ENCODE measurements at places on chromosomes 3 and 15.

DNA sequence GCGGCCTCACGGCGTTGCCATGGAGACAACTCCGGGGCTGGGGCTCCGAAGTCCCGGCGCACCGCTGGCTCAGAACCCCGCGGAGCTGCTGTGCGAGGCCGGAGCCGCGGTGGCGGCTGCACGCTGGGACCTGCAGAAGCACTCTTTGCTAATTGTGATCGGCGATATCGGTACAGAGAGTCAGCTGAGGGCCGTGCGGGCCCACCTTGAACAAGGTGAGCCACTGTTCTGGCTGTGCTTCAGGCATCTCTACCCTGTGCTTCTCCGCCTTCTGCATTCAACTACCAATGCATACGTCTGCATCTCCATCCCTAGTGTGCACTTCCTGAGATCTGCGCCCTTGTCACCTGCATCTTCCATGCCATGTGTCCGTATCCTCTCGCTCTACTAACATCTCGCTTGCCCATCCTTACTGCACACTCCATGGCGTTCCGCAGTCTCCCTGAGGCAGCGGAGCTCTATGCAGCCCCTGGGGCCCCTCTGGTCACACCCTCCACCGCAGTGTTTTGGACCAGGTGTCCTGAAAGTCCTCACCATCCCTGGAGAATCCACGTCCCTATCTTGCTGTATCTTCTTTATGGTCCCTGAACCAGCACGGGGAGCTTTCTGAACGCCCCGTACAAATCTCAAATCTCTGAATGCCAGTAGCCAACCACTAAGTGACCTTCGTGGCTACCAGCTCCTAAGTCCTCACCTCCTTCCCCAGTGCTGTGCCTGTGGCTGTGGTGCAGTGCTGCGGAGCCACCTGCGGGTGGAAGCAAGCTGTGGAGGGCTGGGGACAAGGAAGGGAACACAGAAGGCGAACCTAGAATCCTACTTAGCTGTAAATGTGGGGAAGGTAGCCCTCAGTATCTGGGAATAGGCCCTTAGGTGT lies 6.2 kb upstream of the MAP1A start:
- ATAC-seq: no peak

DNA sequence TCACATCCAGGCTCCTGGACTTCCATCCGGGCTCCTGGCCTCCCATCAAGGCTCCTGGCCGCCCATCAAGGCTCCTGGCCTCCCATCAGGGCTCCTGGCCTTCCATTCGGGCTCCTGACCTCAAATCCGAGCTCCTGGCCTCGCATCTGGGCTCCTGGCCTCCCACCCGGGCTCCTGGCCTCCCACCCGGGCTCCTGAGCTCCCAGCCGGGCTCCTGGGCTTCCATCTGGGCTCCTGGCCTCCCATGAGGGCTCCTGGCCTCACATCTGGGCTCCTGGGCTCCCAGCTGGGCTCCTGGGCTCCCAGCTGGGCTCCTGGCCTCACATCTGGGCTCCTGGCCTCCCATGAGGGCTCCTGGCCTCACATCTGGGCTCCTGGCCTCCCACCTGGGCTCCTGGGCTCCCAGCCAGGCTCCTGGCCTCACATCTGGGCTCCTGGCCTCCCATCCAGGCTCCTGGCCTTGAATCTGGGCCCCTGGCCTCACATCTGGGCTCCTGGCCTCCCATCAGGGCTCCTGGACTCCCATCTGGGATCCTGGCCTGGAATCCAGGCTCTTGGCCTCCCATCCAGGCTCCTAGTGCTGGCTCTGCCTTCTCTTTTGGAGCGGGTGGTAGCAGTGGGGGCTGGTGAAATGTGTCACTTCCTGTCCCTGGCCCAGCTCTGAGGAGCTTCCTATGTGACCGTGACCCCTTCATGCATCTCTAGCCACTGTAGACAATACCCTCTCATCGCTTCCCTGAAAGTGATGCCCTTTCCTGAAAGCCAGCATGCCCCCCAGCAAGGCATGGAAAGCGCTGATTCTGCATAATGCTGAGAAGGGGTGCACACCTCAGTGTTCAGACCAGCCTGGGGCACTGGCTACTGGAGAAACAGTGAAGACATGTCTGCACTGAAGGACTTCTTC lies 62.7 kb upstream of the BLM start:
- no peak for ATAC-seq

DNA sequence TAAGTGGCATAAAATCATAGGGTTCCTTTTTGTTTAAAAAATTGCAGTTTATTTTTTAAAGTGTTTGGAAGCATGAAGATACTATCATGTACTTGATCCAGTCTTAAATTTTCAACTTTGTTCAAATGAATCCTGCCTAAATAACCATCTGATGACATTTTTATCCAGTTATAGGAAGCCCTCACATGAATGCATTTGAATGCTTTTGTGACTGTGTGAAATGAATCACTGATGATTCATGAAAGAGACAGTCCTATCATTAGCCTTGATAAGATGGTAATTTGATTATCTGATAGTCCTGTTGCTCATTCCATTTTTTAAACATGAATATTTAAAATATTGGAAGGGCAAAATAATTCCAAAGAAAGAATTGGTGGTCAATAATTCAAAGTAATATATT lies 401.9 kb upstream of the ROBO2 start:
- no peak for ATAC-seq

GRCh38 chr3:160400702-160401150 lies 1.3 kb downstream of the SMC4 start:
- ATAC-seq: no peak

DNA sequence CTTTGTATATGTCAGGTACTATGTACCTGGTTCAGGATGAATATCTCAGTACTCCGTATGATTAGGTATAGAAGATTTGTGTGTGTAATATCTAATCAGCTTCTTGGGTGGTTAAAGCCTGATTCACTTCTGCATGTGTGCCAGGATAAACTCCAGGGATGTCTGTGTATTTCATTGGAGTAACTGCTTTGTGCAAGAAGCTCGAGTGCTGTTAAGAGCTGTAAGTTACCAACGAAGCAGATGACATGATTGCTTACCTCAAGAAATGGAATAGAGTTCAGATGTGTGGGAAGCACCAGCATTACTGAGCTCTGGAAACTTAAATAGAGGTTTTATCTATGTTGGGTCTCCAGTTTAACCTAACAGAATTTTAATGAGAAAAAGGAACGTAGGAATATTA lies 23.7 kb downstream of the FAM98B start:
- ATAC-seq: no peak

All from gastroesophageal sphincter (tissue), 4 donors.